Tongue (tissue), 3 donors: ENCODE measurements at places on chromosomes 6 and 20. TPM values are rescaled to one million over a fixed set of nuclear protein-coding genes. Genes with fewer than 3 reads are reported as not detected.

DNA sequence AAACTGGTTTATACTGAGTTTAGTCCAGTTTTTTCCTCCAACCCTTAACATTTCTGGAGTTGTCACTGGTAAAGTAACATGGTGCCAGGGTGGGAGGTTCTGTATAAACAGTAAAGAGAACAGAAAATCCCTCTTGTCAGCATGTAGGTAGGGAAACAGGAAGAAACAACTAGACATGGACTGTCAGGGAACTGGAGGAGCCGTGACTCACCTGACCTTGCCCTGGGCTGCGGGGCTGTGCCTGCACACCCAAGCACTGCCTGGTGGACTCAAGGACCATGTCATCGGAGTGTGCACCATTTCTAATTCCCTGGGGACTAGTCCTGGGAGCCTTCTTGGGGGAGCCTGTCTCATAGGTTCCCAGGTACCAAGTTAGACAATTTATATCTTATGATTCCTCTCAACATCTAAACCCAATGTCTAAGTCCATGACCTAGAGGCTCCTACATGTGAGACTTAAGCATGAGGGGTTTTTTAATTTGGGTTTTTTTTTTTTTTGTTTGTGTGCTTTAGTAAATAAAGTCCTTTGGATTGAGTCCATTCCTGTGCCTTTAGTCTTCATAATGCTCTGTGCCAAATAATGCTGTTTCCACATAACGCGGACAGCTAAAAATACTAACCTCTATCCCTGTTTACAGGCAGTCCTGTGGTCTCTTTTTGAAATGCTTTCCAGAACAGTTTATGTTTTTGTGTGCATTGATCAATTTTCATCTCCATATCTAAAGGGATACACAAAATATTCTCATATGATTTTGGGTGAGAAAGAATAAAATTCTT, 136.9 kb upstream of the SUPT3H start:
- no peak for DNase-seq

- peak; percentile 80 for DNase-seq
These were observed 722.2 kb upstream of the CHD6 start for GRCh38 chr20:42340368-42340767.

GRCh38 chr20:33679758-33680485, 5.7 kb upstream of the NECAB3 start:
- DNase-seq = no peak

- no peak for DNase-seq
These were observed 70.8 kb upstream of the ATXN1 start for GRCh38 chr6:16832043-16832567.

The OR2H2 gene
- total RNA-seq = not detected

The ANKRD66 gene
- total RNA-seq = 0.31 TPM

The RNF5 gene
- total RNA-seq = 63.5 TPM

The OPRM1 gene
- total RNA-seq = 0.92 TPM

The SPATA2 gene
- 2.4 TPM for total RNA-seq

The HLA-A gene
- 134 TPM for total RNA-seq
